Endothelial cell of umbilical vein (primary cell): ENCODE measurements at places on chromosomes 5 and 9. TPM values are rescaled to one million over a fixed set of nuclear protein-coding genes. Genes with fewer than 3 reads are reported as not detected.

The TICAM2 gene
- total RNA-seq = 3.2 and 3.5 TPM in 2 replicates

DNA sequence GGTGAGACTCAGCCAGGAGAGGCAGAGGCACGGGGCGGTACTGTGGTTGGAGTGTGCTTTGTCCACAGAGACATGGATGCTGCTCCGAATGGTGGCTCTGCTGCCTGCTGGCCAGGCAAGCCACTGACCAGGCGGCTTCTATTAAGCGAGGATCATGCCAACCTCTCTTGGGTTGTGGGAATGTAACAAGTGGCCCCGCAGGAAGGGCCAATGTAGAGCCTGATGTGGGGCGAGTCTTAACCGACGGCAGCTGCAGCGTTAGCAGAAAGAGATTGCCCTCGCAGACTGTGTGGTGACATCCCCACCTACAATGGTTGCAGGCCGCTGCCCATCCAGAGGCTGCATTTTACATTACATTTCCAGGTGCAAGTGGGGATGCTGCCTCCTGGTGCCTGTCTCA lies 46.6 kb upstream of the SLC25A51 start:
- no peak for DNase-seq

- no peak for DNase-seq
Observed at GRCh38 chr5:162209005-162209605, 141.5 kb downstream of the GABRG2 start.

The PCDHGB3 gene
- 1.7 and 2.0 TPM in 2 replicates for total RNA-seq

The GIN1 gene
- total RNA-seq = 4.4 and 6.7 TPM in 2 replicates

GRCh38 chr9:12060811-12061210 lies 632.4 kb upstream of the TYRP1 start:
- DNase-seq = no peak

The DDX46 gene
- 58.0 and 65.2 TPM in 2 replicates for total RNA-seq

The CNTLN gene
- total RNA-seq = 11.1 and 15.8 TPM in 2 replicates

- DNase-seq = no peak
Observed at GRCh38 chr5:8924054-8924793, 621.7 kb downstream of the SEMA5A start.

GRCh38 chr9:128321879-128322403 lies 306 bp downstream of the TRUB2 start:
- DNase-seq = no peak

DNA sequence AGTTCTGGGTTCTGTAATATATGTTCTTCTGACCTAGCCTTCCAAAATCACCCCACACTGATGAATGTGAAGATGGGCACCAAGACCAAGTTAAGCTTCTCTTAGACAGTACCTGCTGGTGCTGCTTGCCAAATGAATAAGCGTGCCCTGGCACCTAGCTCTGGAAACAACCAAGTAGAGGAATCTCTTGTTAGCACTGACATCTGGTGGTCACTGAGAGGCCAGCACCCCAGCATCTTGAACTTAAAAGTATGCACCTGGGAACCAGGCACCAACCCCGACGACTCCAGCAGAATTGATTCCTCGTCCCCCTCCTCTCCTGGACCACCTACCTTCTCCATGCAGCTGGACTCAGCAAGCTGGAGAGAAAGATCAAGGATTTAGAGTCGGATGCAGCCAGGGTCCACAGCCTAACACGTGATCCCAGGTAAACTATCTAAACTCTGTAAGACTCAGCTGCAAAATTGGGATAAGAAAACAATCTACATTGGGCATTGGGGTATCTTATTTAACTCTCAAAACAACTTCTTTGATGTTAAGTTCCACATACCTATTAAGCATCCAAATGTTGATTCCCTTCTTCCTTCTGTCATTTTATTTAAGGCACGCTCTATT lies 89.8 kb downstream of the SLC1A3 start:
- DNase-seq = peak; percentile 51

- peak; percentile 77 for DNase-seq
Observed at GRCh38 chr5:140926443-140927227, 536 bp downstream of the PCDHAC1 start.

- no peak for DNase-seq
Observed at GRCh38 chr5:167107684-167108083, 1183.8 kb upstream of the WWC1 start.

- no peak for DNase-seq
Observed at GRCh38 chr9:87381746-87382145, 115.9 kb upstream of the DAPK1 start.

DNA sequence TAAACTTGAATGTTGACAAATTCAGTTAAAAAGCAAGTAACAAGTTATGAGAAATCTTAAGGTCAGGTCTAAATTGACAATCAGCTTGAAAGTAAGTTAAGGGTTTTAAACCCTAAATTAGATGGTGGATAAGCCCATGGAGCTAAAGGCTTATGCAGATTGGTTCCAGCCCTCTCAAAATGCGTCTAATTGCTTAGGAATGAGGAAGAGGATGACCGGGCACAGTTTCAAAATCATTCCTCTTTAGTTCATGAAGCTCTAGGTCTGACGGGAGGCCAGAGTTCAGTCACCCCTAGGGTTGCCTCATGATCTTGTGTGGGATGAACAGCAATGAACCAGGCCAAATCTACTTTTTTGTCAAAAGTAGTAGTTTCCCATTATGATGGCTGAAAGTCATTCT lies 75.4 kb downstream of the SLC38A9 start:
- no peak for DNase-seq

GRCh38 chr9:33464045-33464636 lies 9.6 kb downstream of the NOL6 start:
- no peak for DNase-seq

GRCh38 chr5:150180241-150181026 lies 9.4 kb upstream of the SLC6A7 start:
- no peak for DNase-seq

DNA sequence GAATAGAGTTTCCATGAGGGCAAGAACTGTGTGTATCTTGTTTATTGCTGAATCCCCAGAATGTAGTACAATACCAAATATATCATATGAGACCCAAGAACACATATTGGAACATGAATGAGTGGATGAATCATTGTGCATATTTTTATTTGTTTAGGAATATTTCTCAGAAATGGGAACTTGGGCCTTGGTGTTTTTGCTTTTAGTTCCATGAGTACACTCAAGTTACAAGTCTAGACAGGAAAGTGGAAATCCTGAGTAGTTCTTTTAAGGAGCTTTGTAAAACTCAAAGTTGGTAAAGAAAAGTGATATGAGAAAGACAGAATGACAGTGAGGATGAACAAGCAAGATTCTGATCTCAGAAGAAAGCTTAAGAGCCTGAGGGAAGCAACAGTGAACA lies 647.0 kb downstream of the EFNA5 start:
- DNase-seq = peak; percentile 6

The SAXO1 gene
- total RNA-seq = not detected in 2 replicates

- no peak for DNase-seq
Observed at GRCh38 chr5:113194591-113194990, 218.0 kb downstream of the DCP2 start.

The IFNA2 gene
- total RNA-seq = not detected in 2 replicates

DNA sequence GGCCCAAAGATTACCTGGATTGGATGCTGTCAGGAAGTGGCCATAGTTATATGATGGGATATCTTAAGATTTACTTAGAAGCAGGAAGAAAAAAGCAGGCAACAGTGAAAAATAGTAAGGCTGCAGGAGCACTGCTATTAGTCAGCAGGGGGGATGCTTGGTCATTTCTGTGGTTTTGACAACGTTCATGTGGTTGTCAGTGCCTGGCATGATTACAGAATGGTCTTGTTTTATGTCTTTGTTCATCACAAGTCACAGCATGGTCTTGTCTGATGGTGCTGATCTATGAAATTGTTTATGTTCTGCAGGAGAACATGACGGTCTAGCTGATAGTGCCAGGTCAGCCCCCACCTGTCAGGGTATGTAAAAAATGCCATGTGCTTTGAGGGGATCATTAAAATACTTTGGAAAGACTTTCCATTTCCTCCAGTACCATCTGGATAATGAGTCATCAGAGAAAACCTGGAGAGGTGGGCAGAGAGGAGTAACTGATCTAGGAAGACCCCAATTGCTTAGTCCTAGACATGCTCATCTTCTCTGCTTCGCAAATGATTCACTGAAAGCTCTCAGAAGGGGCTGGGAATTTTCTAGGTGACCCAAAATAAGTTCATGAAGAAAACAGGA lies 48.5 kb downstream of the PLGRKT start:
- DNase-seq = no peak

GRCh38 chr9:131727795-131728545 lies 11.9 kb downstream of the RAPGEF1 start:
- DNase-seq = peak; percentile 30

- no peak for DNase-seq
Observed at GRCh38 chr9:86342269-86342668, 11.9 kb downstream of the TUT7 start.

DNA sequence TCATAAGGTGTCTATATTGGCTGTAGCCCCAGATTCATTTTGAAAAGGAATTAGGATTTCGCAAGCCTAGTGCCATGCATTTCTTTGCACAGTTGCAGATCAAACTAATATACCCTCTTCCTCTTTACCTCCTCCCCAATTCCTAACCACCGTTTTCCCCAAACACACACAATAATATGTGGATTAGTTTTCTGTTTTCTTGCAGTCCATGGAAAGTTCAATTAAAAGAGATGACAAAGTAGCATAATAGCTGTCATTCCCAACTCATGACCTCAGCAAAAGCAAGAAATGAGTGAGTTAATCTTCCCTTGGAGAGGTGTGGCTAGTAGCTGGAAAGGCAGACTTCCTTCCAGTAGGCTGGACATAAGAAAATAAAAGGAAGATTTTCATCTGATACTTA lies 349.1 kb downstream of the TMEM232 start:
- DNase-seq = no peak

GRCh38 chr9:19424176-19424779 lies 15.5 kb downstream of the ACER2 start:
- peak; percentile 75 for DNase-seq

The PCSK5 gene
- 4.8 and 5.1 TPM in 2 replicates for total RNA-seq

The LHX2 gene
- total RNA-seq = not detected in 2 replicates

DNA sequence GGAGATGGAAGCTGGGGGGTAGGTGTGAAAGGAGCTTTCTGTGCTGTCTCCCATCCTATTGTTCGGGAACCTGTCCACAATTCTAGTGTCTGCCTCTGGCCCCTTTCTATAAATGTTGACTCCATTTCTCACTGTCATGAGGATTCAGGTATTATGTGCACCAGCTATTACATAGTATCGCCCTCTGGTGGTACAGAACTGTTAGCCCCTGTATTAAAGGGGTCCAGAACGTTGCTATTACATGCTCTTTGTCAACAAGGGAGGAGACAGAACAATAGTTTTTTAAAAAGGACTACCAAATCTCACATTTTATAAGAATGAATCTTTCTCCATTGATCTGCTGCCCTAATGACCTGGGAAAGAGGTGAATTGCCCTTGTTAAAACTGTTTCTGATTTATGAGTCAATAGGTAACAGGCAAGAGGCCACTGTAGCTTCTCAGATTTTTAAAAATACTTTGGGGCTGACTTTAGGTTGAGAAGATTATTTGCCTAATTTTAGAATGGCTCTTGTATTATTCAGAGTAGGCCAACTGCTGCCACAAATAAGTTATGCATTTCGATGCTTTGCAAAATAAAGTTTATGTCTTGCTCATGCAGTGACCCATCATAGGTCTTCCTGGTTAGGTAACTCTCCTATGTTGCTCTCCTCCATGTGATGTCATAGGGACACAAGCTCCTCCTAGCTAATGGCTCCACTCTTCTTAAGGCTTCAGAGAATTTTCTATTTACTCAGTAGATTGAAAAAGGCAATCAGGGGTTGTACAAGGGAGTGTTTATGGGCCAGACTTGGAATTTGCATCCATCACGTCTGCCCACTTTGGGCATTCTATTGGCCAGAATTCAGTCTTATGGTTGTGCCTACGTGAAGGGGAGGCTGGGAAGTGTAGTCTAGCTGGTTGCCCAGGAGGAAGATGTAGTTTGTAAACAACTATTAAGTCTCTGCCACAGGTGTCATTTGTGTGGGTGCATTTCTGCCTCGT lies 20.8 kb downstream of the DCANP1 start:
- peak; percentile 57 for DNase-seq

- no peak for DNase-seq
Observed at GRCh38 chr9:100229561-100229960, 123.2 kb downstream of the TEX10 start.
